Purkinje cell (primary cell): ENCODE measurements at places on chromosomes 3 and 15. TPM values are rescaled to one million over a fixed set of nuclear protein-coding genes. Genes with fewer than 3 reads are reported as not detected.

The HYAL3 gene
- 3.8 TPM in 1 of 2 replicates, not detected in the other for polyA plus RNA-seq

The DPPA4 gene
- polyA plus RNA-seq = not detected in 2 replicates

The ACAD11 gene
- polyA plus RNA-seq = 2.2 and 4.2 TPM in 2 replicates

The ULK3 gene
- 2.9 and 6.7 TPM in 2 replicates for polyA plus RNA-seq

The UPK1B gene
- not detected in 2 replicates for polyA plus RNA-seq

The DYNLT2B gene
- polyA plus RNA-seq = 67.8 and 88.8 TPM in 2 replicates

The SLC9C1 gene
- not detected in 2 replicates for polyA plus RNA-seq

The WWTR1 gene
- polyA plus RNA-seq = 4.8 and 4.9 TPM in 2 replicates

The TIGIT gene
- polyA plus RNA-seq = not detected in 2 replicates

The CAMKV gene
- polyA plus RNA-seq = 0.11 and 22.0 TPM in 2 replicates

The LINGO1 gene
- polyA plus RNA-seq = 0.60 and 6.4 TPM in 2 replicates
